ENCODE measurements at places on chromosomes 7 and 10.

GRCh38 chr10:125102246-125102645 is 58.1 kb downstream of the CTBP2 start:
- DNase-seq = no peak

DNA sequence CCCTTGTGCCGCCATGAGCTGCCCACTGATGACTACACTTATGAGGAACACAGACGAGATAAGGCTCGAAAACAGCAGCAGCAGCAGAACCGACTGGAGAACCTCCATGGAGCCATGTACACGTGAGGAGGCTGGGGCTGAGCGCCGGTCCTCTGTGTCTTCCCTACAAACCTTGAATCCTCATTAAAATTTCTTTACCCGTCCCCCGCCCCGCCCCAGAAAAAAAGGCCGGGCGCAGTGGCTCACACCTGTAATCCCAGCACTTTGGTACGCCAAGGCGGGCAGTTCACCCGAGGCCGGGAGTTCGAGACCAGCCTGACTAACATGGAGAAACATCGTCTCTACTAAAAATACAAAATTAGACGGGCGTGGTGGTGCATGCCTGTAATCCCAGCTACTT is 1.5 kb upstream of the RINT1 start:
- no peak for DNase-seq

GRCh38 chr7:135774284-135774683 is 25.7 kb upstream of the FAM180A start:
- DNase-seq = no peak

GRCh38 chr7:3747467-3747866 is 446.4 kb downstream of the SDK1 start:
- DNase-seq = no peak

DNA sequence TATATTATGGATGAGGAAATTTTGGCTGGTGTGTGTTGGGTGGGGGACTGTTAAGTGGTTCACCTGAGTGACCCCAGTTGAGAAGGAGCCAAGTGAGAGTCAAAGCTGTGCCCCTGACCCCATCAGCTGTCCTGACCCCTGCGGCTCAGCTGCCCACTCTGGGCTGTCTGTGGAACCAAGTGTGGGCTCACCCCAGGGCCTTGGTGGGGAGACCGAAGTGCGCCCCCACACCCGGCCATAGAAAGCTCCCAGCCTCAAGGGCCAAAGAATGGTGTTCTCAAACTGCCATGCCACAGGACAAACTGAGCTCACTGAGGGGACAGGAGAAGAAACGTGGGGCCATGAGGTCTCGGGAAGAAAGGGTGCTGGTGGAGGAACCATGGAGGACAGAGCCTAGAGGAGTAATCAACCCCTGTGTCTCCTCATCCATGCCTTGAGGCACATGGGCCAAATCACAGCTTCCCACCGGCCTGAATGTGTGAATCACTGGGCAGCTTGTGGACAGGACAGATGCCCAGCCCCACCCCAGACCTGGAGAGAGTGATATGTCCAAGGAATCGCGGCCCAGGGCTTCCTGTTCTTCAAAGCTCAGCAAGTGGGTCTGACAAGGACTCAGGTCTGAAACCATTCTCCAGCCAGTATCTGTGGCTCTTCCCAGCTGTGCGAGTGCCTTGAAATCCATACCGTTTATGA is 86.2 kb upstream of the CACUL1 start:
- DNase-seq = no peak

GRCh38 chr7:24727154-24728120 is 29.8 kb downstream of the GSDME start:
- DNase-seq = peak; percentile 28

GRCh38 chr10:90845726-90846125 is 12.1 kb downstream of the HTR7 start:
- no peak for DNase-seq

DNA sequence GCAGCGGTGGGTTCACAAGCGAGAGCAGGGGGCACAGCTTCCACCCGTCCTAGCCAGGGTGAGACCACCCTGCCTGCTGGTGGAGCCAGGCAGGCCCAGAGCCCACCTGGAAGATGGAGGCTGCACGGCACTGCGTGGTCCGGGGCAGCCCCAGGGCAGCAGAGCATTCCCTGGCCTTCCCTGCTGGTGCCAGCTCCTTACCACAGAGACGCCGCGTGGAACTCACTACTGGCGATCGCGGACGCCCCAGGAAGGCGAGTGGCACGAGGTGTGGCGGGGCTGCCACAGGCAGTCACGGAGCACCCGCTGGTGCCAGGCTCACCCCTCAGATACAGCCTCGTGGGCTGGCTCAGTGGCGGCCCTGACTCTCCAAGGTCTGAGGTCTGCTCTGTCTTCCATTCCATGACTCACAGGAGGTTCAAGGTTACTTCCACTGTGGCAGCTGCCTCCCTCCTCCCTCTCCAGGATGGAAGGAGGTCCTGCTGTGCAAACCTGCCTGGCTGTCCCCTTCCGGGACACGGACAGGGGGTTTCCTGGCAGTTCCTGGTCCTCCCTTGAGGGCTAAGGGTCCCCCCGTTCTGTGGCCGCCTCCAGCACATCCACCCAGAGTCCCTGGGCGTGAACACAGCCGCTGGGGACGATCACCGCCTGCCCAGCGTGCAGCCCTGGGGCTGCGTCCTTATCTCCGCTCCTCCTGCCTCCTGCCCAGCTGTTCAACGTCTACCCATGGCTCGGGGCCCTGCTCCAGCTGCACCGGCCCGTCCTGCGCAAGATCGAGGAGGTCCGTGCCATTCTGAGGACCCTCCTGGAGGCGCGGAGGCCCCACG is 3.1 kb downstream of the CYP2W1 start:
- DNase-seq = no peak

- DNase-seq = no peak
Observed at GRCh38 chr10:35699848-35700486, 57.9 kb upstream of the FZD8 start.

DNA sequence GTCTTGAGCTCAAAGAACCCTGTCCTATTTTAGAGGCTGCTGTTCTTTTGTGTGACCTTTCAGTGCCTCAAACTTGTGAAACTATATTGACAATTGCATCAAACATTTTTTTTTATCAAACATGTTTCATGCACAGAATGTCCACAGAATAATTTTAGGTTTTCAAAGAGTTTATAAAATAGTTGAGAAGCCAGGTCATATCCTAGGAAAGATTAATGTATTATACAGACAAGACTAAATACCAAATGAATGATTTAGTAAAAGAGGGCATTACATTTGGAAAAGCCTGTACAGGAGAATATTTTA is 67.0 kb downstream of the CDK6 start:
- DNase-seq = no peak

DNA sequence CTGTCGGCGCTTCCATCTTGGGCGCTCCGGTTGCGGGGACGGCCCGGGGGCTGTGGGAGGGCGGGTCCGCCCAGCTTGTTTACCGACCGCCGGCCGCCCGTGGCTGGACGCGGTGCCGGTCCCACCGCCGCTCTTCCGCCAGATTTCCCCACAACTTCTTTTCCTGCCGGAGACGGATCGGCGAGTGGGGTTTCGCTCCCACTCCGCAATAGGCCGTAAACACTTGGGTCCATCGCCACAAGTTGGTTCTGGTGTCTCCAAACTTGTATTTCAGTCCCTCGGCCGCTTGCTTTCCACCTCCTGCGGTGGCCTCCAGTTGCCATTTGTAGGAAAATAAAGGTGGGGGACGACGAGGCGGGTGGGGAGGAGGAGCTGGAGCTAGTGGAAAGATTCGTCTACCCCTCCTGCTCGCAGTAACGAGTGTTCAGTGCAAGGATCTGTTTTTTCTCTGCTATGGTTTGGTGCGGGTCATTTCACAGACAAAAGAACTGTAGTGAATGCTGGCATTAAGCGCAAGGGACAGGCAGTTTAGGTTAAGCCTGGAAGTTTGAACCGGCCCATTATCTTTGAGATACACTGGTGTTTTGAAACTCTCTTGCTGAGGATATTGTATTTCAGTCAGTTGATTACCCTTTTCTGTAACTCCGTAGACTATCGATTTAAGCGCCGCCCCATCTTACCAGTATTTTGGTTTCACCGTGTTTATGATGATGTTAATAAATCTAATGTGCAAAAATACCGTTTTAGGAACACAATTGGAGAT is 24.3 kb upstream of the ZRANB1 start:
- DNase-seq = peak; percentile 57

DNA sequence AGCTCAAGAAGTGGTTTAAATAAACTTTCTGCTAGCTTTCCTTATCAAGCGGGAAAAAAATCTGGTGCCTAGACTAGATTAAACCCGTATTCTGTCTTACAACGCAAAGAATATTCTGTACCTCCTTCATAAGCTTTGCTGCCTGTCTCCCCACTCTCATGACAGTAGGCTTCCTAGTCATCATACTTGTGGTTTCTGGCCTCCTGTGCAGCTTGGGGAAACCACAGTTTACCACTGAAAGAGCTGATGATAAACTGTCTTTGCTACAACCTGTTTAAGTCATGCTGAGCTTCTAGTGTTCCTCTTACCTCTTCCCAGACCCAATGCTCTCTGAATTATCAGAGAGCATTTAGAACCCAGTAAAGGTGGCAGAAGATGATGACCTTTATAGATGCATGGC is 55.0 kb downstream of the PODXL start:
- no peak for DNase-seq

DNA sequence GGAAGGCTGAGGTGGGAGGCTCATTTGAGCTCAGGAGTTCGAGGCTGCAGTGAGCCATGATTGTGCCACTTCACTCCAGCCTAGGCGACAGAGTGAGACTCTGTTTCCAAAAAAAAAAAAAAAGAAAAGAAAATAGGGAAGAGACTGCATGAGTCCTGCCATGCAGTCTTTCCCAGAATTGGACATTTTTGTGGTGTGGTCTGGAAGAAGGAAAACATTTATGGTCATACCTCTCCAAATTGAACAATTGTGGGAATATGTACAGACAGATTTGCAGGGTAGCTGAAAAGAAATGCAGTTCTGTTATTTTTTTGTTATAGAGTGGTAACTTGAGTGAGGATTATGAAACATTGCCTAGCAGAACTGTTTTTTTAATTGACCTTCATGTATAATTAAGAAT is 198.1 kb downstream of the AUTS2 start:
- no peak for DNase-seq

DNA sequence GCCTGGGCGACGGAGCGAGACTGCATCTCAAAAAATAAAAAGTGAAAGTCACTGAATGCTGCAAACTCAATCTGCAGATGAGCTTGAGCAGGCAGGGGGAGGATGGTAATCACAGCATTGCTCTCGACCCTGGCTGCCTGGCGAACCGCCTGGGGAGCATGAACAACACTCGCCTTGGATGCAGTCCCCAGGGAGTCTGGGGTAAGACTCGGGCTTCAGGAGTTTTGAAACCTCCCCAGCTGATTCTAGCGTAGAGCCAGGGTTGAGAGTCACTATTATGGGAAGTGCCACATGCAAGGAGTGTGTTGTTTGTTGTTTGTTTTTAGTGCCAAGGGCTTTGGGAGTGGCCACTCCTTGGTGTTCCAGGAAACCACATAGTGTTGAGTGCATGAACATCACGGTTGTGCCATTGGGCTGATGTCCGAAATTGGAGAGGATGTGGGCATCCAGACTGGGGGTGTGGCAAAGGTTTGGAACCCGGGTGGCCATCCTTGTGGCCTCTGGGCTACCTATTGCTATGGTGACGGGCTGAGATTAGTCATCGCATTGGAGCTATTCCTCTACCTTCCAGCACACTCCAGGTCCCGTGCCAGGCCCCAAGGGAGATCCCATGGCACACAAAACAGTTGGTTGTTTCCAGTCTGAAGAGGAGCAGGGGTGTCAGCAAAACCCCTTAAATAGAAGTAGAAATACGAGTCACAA is 92.6 kb downstream of the RGS10 start:
- DNase-seq = no peak

DNA sequence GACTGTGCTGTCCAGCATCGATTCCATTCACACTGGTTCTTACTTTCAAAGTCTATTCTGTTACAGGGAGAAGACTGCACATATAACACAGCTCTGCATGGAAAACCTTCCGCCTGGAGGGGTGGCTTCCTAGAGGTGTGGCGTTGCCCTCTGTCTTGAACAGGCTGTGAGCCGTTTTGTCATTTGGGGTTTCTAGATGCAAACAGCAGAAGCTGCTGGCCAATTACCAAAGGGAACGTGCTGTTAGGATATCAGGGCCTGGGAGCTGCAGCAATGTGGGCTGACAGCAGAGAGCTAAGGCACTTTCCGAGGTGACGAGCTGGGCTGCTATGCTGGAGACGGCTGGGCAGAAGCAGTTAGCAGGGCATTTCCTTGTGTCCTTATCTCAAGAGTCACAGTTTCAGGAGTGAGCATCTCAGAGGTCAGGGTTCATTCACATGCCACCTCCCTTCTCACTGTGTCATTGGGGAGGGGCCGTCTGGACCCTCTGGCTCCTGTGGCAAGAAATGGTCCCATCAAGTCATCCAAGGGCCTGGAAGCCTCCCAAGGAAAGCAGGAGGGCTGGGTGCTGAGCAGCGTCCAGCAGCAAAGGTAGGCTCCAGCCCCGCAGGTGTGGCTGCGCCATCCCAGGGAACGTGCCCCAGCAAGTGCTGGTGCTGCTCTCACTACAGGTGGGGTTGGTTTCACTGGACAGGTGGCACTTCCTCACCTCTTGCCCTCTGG is 106.5 kb downstream of the WDR37 start:
- DNase-seq = no peak

GRCh38 chr7:727104-727805 is at the start of gene PRKAR1B:
Gene PRKAR1B, minus strand, starts transcription at chr7:727281. Its CDS starts 15,776 bp downstream, at chr7:711505.
- peak; percentile 67 for DNase-seq

DNA sequence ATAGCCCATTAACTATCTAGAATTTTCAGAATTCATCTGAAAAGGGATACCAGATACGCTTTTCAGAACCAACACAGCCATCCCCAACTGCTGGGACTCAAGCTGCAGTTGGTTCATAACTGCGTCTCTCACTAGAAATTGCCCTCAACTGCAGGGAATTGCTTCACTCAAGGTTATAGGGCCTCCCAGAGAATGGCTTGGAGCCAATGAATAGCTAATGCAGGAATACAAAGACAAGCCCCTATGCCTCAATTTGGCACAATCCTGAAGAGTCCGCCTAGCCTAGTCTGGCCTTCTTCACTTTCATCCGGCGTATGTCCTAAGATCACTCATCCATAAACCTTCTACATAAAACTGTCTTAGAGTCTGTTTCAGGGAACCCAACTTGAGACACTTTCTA is 164.0 kb downstream of the SKAP2 start:
- DNase-seq = no peak

DNA sequence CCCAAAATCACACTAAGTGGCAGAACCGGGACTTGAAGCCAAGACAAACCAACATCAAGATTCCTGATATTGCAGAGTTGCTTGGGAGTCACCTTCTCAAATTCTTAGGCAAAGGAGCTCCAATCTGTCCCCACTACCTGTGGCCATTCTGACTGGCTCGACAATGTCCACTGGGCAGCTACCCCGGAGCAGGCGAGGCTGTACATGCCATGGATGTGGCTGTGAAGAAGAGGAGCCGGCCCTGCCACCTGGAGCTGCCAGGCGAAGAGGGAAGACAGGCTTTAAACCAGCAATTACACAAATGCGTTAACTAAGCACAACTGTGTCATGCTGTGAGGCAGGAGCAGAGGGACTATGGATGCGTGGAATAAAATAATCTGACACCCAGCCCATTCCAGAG is 18.1 kb downstream of the CAMK2G start:
- DNase-seq = no peak

Measured in T-helper 2 cell (primary cell).